ENCODE measurements at places on chromosomes 13 and 19.

- DNase-seq = no peak
Observed at GRCh38 chr13:38763446-38764381, 76.8 kb downstream of the FREM2 start.

GRCh38 chr19:48703316-48703715 is 7.5 kb downstream of the FUT2 start:
- no peak for DNase-seq

DNA sequence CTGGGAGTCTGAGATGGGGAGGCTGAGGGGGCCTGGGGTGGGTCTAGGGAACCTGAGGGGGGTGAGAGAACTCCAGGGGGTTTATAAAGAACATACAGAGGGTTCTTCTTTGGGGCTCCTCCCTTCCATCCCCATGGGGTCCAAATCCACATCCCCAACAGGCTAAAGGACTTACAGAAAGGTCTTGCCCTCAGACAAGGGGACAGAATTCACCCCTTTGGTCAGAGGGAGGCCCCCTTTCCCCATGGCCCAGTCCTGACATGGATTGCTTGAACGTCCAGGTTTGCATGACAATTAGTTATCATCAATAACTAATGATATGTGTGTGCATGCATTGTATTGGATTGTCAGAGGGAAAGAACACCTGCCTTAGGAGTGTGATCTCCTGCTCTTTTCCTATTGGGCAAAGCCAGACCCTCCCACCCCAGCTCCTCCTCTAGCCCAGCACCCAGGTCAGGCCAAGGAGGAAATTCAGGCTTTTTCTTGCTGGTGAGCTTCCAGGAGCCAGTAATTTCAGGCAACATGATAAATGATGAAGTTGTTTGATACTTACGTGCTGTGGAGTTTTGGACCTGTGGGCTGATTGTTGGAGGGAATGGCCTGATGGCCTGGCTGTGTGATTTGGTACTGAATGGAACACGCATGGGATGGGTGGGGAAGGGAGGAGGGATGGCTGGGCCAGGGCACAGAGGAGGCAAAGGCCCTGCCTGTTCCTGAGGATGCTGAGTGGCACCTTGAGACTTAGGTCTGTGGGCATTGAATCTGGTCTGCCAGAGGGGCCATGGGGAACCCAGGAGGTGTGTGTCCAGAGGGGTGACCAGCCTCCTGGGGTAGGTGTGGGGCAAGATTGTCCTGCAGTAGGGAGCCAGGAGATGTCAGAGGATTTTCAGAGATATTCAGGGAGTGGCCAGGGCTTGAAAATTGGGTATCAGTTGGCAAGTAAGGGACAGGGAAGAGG is 1.1 kb downstream of the KLHL26 start:
- DNase-seq = no peak

- no peak for DNase-seq
Observed at GRCh38 chr13:93180356-93180969, 46.1 kb upstream of the GPC6 start.

- no peak for DNase-seq
Observed at GRCh38 chr13:114053026-114053425, 79.2 kb upstream of the C13orf46 start.

DNA sequence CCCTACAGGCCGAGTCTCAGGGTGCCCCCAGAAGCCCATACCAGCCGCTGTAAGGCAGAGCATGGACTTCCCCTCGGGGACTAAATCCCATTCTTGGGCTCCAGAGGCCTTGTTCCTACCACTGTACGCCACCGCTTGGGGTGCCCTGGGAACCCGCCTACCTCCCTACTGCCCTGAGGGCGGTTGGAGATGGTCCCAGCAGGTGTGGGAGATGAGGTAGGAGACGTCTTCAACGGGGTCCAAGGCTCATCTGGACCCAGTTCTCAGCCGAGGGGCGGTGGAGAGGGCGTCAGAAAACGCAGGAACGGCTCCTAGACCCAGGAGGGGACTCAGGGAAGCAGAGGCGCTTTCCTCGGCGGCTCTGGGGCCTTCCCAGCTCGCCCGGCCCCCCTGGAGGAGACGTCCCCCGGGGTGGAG is 833 bp upstream of the ZIK1 start:
- no peak for DNase-seq

DNA sequence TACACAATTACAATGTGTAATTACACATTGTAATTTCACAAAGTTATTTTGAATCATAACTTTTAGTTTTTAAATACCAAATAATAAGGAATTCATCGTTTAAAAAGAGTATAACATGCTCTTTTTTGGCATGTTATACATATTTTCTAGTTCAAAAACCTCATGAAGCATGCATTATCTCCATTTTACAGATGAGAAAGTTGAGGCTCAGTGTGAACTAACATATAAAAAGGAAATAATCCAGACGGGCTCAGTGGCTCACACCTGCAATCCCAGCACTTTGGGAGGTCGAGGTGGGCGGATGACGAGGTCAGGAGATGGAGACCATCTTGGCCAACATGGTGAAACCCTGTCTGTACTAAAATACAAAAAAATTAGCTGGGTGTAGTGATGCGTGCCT is 107.9 kb downstream of the PCDH9 start:
- DNase-seq = no peak

DNA sequence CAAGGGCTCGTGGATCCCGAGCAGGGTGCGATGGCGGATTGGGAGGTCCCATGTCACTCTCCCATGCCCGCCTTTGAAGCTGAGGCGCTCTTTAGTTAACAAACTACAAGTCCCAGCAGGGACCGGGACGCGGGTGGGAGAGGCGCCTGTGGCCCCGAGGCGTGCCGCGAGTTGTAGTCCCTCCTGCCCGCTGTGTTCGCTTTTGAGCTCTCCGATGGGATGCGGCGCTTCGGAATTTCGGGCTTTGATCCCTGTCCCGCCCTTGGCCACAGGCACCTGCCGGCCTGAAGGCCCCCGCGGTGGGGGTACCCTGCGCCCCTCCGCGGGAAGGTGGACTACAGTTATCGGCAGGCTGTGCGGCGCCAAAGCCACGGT is 11.0 kb downstream of the CYTH2 start:
- no peak for DNase-seq

GRCh38 chr19:5093297-5093928 is 124.5 kb downstream of the KDM4B start:
- DNase-seq = no peak

DNA sequence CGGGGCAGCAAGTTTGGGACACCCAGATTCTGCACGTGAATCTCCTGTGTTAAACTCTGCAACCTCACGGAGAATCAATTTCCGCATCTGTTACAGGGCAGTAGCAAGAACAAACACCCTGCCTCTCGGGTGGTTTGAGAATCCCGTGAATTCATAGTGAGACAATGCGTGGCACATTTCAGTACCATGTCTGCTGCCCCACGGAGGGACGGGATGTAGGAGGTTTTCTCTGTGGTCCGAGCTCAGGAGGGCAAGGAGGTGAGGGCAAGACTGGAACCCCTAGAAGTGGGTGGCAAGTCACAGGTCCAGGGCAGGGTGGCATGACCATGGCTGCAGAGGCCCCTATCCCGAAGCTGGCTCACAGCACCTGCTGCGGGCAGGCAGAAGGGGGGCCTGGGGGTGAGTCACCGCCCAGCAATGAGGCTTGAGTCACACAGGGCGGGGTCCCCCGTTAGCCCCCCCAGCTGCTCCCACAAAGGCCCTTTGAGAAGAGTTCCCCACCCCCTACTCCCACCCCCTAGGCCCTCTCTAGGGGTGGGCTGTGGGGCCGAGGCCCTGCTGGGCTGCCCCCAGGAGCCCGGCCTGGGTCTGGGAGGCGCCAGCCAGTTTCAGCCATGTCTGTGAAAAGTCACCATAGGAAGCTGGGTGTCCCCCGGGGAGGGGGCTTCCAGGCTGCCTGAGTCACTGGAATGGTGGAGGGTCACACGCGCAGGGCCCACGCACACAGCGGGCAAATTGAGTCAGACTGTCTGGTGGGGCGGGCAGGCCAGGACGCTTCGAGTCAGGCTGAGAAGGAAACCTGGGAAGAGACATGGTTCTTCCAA is 25.8 kb upstream of the NANOS3 start:
- no peak for DNase-seq

DNA sequence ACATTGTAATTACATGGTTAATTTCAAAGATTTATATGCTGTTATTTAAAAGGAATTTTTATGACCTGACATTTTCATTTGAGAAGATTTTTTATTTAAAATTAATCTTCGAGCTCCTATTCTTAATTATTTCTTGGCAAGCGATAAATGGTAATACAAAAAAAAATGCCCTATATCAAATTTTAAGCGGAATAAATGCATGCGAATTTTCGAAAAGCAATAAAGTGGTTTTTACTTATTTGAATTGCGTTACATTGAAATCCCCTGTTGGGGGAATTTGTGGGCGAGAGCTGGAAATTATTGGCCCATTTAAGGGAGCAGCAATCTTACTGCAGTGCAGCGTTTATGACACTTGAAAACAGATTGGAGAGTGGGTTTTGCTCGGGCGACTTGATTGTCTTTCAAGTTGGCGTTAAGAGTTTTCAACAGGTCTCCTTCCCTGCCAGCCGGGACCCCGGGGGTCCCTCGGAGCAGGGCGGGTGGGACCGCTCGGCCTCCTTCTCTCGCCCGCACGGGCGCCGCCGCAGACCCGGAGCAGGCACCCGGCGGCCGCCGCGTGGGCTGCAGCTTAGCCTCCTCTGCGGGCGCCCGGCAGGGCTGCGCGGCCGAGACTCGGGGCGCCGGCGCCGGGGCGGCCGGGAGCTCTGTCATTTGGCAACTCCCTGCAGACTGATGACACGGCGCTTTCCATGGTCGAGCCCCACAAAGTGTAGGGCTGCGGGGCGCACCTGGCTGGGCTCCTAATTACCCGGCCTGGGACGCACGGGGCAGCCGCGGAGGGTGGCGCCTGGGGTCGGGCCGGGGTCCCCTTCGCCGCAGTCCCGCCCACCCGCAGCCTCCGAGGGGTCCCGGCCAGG is 255.1 kb upstream of the SOX21 start:
- no peak for DNase-seq

DNA sequence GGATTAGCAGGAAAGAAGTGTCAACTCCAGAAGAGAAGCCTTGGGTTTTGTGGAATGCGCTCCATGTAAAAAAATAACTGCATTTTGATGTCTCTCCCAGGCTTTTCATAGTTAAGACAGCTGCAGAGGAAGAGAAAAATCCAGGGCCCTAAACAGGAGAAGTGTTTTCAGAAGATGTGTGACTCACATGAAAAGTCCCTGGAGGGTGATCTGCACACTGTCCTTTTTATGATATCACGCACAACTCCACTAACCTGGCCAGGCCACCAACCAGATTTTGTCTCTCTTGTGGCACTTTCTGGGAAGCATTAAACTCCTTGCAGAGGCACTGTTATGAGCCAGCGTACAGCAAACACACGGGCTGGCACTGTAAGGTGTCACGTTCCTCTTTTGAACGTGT is 267.3 kb downstream of the FGF9 start:
- DNase-seq = no peak

GRCh38 chr19:16330806-16331690 is 6.4 kb downstream of the KLF2 start:
- DNase-seq = no peak

DNA sequence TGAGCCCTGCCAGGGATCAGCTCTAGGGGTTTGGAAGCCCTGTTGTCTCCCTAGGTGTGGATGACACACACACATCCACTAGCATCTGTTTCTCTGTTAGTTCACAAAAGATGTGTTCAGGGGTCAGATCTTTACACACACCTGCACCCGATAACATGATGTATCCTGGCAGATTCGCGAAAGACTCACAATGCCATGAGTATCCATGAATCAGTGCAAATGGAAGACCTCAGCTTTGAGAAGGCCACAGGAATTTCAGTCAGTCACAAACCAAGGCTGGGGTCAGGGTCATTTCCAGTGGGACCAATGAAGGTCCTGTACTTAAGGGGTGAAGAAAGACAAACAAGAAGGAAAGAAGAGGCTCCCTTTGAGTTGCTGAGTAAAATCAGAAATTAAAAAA is 898.2 kb downstream of the UQCRFS1 start:
- no peak for DNase-seq

GRCh38 chr13:101451641-101452040 is 834 bp upstream of the ITGBL1 start:
- DNase-seq = no peak

DNA sequence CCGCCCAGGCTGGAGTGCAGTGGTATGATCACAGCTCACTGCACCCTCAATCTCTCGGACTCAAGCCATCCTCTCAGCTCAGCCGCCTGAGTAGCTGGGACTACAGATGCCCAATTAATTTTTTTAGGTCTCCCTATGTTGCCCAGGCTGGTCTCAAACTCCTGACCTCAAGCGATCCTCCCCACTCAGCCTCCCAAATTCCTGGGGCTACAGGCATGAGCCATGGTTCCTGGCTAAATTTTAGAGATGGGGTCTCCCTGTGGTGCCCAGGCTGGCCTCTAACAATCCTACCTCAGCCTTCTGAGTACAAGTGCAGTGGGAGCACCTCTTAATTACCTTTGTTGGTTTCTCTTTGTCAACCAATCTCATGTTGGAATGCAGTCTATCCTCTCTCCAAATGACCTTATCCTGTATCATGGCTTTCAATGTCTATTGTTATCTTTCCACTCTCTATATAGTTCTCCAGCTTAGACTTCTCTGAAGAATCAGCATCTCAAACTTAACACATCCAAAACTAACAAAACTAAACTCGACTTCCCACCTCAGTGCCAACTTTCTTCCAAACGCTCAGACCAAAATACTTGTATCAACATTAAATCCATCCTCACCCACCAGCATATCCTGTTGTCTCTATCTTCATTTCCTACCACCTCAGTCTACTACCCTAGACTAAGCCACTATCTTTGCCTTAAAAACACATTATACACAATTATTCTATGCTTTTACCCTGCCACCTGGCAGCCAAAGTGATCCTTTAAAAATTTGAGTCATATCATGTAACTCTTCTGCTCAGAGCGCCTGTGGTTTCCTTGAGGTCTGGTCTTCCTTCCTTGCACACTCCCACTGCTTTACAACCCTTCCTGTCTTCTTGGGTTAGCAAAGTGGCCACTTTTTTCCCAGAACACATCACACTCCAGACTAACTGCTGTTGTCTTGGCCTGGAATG is 6.7 kb downstream of the TPT1 start:
- DNase-seq = no peak

- no peak for DNase-seq
Observed at GRCh38 chr19:34485831-34486230, 4.3 kb downstream of the WTIP start.

DNA sequence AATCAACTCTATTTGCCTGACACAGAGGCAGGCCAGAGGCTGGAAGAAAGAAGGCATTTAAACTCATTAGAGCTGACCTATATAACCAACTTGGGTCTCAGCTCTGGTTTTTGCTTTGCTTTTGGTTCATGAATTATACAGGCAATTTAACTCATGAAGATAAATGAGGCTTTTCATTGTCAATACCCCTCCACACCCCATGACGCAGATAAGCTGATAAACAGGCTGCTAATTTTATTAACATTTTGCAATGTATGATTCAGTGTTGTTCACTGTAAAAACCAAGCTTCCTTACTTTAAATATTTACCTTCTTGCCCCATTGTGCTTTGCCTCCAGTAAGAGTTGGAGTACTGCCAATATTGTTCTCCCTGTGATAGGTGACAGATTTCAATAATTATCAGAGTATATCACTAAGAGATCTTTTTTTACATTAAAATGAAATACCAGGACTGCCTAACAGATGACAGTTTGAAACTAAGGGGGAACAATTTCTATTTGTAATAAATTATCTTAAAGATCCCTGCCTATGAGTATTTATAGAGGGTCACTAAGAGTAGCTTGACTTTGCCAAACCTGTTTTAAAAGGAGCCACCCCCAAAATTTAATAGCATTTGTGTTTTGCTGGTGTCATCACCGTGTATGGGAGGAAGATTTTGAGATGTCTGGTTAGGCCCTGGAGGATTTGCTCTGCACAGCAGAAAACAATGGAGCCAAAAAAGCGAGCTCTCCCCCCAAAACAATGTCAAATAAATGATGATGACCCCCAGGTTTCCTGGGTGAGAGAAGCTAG is 472.7 kb upstream of the NBEA start:
- DNase-seq = no peak

Data from stimulated activated CD4-positive, alpha-beta T cell treated with anti-CD3 and anti-CD28 coated beads, Interleukin-12 subunit alpha, Interleukin-12 subunit beta, amount 100 ng/mL, for 24 hours (primary cell).